CD4-positive, alpha-beta T cell treated with Interferon gamma for 1 hour (primary cell): ENCODE measurements at places on chromosomes 13 and 19.

GRCh38 chr19:13225973-13226865 is 76.0 kb downstream of the IER2 start:
- DNase-seq: no peak

- DNase-seq: peak; percentile 74
Measured at GRCh38 chr19:38852231-38853044, 2.7 kb upstream of the HNRNPL start.

GRCh38 chr13:98473788-98474144 is 103.1 kb downstream of the STK24 start:
- no peak for DNase-seq

GRCh38 chr13:99689955-99690354 is 188.7 kb downstream of the TM9SF2 start:
- DNase-seq: no peak

- DNase-seq: no peak
Measured at GRCh38 chr13:36526897-36527296, 94.6 kb downstream of the CCNA1 start.

DNA sequence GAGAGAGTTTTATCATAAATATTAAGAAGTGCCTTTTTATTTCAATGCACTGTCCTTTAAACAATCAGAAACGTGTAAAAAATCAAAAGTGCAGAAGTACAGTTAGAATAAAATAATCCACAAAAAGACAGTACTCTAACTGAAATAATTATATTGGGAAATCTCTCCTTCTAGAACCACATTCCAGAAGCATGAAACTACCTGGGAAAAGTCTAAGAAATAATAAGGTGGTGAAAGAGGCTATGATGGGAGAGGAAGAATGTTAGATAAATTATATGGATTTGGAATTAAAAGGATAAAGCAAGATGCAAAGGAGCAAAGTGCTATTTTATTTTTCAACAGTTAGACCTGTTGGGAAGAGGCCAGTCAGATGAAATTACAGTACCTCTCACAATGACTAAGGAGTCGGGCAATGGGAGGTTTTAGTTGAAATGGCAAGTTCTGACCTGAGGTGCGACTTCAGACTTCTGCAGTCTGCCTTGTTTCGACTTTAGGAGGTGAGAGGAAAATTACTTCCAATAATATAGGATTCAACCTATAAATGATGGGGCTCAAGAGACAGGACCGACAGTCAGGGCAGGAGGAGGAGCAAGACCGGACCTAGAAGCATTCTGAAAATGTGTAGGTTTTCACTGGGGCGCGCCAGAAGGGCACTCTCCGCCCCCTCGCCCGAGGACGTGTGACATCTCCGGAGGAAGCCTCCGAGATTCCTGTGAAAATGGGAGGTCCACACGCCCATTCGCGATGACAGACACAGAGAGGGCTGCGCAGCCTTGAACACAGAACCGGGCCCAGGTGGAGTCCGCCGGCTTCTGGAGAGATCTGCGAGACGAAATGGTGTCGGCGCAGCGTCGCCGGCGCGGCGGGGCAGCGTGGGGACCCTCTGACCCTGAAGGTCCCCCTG is 717 bp downstream of the SPRYD7 start:
- no peak for DNase-seq

DNA sequence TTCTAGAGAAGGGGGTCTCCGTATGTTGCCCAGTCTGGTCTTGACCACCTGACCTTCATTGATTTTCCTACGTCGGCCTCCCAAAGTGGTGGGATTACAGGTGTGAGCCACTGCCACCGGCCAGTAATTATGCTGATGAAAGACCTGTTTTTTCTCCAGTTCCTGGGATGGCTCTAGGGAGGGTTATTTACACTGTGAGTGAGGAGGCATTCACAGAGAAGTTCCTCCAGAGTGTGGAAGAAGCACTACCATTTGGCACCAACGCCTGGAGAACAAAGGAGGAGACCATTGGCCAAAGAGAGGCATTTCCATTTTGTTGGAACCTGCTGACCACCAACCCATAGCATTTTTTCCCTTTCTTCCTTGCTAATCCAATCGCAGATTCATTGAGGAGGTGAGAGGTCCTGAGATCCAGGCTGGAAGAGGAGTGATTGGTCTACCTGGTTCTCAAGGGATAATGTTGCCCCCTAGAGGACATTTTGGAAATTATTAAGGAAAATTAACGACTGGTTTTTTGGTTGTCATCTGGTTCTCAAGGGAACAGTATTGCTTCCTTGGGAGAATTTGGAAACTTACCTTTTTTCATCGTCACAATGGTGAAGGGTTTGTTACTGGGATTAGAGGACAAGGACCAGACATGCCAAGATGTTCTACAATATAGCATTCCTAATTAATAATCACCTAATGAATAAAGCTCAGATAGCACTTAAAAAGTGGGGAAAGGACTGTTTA is 5.5 kb upstream of the SAE1 start:
- DNase-seq: no peak

GRCh38 chr13:114152831-114153371 is 20.5 kb upstream of the RASA3 start:
- DNase-seq: no peak

DNA sequence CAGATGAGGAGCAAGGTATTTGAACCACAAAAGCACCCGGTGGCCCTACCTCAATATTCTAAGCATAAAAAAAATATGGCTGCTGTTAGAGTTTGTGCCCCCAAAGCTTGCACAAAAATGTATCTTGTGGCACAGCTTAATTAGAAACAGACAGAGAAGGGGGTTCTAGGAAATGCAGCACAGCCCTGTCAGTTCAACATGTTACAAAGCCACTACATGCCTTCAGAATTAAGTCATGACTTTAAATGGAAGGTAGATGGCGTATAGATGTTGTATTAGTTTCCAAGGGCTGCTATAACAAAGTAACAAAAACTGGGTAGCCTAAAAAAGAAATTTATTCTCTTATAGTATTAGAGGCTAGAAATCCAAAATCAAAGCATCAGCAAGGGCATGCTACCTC is 703.8 kb downstream of the DIAPH3 start:
- no peak for DNase-seq

DNA sequence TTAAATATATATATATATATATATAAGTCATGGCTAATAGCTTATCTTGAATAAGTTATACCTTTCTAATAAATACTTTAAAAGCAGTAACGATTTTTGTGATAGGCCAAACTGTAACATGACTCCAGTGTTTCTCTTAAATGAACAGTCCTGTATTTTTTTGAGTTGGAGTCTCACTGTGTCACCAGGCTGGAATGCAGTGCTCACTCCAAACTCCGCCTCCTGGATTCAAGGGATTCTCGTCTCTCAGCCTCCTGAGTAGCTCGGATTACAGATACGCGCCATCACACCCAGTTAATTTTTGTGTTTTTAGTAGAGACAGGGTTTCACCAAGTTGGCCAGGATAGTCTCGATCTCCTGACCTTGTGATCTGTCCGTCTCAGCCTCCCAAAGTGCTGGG is 814.2 kb upstream of the SLITRK5 start:
- DNase-seq: no peak

DNA sequence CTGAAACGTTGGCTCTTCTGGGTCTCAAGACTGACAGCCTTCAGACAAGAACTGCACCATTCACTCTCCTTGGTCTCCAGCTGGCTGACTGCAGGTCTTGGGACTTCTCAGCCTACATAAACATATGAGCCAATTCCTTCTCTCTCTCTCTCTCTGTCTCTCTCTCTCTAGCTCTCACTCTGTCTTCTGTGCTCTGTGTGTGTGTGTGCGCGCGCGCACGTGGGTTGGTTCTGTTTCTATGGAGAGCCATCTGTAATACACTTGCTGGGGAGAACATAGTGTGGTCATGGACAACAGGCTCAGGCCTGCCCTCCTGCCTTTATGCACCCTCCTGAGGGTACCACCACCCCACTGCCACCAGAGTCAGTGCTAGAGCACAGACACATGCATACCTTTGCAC is 13.7 kb upstream of the SERPINE3 start:
- no peak for DNase-seq

DNA sequence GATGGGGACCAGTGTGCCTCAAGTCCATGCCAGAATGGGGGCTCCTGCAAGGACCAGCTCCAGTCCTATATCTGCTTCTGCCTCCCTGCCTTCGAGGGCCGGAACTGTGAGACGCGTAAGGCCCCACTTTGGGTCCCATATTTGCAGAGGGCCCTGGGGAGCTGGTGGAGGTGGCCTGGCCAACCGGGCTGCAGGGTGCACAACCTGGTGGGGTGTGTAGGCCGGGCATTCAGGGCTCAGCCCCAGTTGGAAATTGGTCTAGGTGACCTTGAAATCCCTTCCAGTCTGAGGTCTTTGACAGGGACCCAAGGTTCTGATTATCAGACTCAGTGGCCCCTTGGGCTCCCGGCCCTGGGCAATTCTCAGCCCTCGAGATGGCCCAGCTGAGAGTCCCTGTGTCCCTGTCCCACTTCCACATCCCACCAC is 8.3 kb downstream of the F7 start:
- DNase-seq: no peak

DNA sequence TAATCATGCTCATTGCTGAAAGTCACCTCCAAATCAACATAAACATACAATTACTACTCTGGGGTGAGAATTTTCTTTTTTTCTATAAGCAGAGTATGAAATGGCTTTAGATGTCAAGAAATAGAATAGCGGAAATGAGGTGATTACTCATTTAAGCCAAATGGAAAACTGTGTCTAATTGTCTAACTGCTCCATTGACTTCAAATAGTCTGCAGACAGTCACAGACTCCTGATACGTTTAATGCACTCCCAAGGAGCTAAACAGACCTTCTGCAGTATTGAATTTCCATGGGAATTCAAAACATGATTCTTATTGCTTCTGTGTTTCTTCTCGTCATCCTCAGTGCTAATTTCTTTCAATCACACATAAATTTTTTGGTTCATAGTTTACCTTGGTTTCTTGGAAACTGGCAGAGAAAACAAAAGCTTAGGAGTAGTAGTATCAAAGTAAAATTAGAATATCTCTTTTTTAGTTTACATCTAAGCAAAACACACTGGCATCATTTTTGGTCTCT is 865.2 kb upstream of the SLC10A2 start:
- DNase-seq: no peak

DNA sequence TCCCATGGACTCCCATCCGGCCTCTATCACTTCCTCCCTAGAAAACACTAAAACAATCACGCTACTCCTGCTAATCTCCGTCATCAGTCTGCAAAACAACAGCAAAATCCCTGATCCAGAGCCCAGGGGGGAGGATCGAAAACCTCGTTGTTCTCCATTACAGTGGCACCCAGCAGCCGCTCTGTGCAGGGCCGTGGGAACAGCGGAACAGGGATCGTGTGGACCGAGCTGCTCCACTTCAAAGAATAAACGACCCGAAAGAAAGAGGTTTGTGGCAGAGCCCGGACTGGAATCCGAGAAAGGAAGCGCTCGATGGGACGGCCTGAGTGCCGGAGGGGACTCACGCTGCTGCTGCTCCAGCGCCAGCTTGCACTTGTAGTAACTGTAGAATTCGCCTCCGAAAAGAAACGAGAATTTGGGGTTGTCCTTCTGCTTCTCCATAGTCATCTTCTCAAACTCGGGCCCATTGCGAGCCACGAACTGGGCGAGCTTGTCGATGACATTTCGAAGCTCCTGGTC is 652 bp downstream of the CHERP start:
- DNase-seq: no peak

GRCh38 chr13:29763436-29764180 is 86.8 kb downstream of the UBL3 start:
- no peak for DNase-seq

GRCh38 chr13:87138866-87139265 is 532.3 kb upstream of the SLITRK5 start:
- DNase-seq: no peak

GRCh38 chr13:27830010-27830409 is 37.7 kb downstream of the GSX1 start:
- peak; percentile 29 for DNase-seq

DNA sequence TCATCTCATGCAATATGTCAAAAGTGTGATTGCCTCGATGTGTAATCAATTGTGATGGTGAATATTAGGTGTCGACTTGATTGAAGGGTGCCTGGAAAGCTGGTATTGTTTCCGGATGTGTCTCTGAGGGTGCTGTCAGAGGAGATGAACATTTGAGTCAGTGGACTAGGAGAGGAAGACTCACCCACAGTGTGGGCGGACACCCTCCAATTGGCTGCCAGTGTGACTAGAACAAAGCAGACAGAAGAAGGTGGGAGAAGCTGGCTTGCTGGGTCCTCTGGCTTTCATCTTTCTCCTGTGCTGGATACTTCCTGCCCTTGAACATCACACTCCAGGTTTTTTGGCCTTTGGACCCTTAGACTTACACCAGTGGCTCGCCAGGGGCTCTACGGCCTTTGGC is 15.5 kb upstream of the CABP5 start:
- DNase-seq: no peak

- DNase-seq: no peak
Measured at GRCh38 chr13:91946498-91947070, 548.2 kb downstream of the GPC5 start.
